Neural progenitor cell (in vitro differentiated cells): ENCODE measurements at places on chromosomes 2 and 18.
A peak's percentile ranks its signal among the peaks of the same experiment; 100 is the strongest.

- DNase-seq, result no peak
Observed at GRCh38 chr2:44143701-44144100, 25.0 kb upstream of the PPM1B start.

- DNase-seq, result no peak
Observed at GRCh38 chr18:67577386-67577785, 60.9 kb upstream of the DSEL start.

DNA sequence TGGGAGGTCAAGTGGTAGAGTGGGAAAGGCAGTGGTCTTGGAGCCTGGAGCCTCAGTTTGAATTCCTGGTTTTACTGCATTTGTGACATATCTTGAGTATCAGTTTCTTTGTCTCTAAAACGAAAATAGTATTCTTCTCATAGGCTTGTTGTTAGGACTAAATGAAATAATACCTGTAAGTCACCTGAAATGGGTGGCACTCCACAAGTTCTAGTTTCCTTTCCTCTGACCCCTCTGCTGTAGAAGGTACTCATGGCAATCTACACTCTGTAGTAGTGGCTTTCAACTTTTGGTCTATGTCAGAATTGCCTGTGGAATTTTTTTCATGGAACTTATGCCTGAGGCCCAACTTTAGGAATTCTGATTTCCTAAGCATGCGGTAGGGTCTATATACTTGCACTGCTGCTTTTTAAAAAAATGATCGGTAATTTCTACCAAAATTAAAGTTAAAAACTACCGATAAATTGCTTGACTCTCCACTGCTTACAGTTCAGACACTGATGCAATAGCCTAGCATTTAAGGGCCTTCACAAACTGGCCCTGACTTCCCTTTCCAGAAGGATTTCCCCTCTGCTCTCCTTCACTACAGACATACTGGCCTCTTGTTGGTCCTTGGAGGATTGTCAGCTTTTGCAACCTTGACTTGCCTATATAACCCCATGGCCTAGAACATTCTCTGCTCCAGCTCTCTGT is 47.2 kb downstream of the PLEK start:
- DNase-seq, result no peak

DNA sequence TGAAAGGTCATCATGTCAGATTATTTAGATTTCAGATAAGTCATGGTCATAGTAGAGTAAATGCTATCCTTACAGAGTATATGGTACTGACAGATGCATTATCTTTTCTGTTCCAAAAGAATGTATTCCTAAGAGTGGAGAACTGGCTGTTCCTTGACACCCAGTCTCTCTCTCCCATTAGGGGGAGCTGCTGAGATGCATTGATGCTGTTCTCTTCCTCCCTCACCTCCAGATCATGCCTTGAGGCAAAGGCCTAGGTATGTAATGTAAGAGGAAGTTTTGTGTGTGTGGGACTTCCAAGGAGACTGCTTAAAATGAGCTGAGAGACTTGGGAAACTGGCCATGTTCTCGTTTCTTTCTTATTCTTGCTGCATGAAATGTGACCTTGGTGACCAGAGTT is 979.5 kb upstream of the CELF4 start:
- DNase-seq, result peak; percentile 37

DNA sequence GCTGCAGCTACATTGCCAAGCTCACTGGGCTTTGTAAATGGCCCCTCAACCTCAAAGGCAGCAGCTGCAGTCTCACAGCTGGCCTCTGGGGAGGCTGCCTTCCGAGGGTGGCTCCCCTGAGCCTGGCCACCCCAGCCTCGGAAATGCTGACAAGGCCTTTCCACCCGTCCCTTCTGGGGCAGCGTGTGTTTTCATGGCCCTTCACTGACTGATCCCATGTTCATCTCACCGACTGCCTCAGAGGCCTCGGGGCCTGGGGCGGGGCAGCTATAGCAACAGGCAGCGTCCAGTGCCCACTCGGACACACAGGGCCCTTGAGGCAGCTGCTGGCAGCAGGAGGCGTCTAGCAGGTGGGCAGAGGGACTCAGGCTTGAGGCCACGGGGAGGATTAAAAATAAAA is 149.7 kb downstream of the GLI2 start:
- DNase-seq, result no peak

DNA sequence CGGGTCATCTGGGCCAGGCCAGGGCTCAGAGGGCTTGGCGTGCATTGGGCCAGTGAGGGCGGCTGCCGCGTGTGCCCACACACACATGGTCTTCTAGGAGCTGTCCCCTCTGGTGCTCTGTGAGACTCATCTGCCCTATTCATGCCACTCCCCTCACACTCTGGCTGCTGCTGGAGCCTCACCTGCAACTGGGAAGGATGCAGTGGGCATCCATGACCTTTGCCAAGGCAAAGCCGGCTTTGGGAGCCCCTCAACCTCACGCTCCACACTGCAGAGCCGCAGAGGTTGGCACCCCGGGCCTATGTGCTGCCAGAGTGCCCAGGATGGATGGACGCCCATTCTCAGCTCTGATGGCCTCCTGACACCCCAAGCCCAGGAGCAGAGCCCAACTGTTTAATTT is 330.2 kb upstream of the SALL3 start:
- DNase-seq, result no peak

DNA sequence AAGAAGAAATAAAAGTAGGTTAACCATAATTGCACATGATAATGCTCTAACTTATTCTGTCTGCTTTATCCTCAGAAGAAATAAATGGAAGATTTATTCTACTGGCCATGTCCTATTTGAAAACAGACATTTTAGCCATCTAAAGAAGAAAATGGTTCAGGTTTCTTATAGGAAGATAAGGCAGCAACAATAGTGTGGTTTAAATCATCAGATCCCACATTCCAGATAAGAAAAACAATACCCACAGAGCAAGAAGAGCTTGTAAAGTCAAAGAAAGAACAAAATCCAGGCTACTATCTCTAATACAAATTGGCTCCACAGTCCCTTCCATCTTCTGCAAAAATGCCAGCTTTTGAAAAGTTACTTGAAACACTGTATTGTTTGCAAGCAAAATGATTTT is 49.3 kb downstream of the L3MBTL4 start:
- no peak for DNase-seq

- no peak for DNase-seq
Observed at GRCh38 chr2:232588031-232588430, 37.5 kb downstream of the EIF4E2 start.

DNA sequence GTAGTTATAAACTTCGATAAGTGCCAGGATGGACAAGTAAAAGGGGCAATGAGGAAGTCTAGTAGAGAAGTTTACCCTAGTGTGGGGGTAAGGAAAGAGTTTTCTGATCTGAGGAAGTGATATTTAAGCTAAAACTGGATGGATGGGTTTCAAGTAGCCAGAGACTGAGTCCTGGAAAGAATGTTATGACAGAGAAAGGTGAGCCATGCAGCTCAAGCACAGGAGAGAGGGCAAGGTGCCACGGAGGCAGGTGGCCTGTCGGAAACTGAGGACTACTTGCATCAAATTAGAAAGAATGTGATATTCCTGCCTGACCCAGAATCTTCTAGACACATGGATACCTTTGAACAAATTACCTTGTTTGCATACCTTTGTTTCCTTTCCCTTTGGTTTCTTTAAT is 26.5 kb downstream of the NMUR1 start:
- DNase-seq, result no peak

DNA sequence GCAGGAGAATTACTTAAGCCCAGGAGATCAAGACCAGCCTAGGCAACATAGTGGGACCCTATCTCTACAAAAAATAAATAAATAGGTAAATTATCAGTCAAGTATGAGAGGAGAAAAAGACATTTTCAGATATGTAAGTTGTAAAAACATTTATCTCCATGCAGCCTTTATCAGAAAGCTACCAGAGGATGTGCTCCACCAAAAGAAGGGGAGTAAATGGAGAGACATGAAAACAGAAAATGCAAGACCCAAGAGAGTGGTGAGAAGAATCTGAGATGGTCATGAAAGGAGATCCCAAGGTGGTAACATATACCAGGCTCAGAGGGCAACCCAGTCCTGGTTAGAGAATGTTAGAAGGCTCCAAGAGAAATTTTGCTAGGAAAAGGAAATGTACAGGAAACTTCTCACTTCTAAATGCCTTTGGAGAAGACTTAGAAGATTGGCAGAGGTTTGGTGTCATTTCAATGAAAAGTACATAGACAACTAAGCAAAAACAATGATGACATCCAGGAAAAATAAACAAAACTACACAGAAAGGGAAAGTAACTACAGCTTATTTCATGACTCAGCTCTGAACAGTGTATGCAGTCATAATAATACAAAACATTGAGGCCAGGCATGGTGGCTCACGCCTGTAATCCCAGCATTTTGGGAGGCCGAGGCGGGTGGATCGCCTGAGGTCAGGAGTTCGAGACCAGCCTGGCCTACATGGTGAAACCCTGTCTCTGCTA is 19.5 kb downstream of the CIB4 start:
- DNase-seq, result no peak

GRCh38 chr2:28445448-28446258 is 50.2 kb upstream of the PLB1 start:
- no peak for DNase-seq

DNA sequence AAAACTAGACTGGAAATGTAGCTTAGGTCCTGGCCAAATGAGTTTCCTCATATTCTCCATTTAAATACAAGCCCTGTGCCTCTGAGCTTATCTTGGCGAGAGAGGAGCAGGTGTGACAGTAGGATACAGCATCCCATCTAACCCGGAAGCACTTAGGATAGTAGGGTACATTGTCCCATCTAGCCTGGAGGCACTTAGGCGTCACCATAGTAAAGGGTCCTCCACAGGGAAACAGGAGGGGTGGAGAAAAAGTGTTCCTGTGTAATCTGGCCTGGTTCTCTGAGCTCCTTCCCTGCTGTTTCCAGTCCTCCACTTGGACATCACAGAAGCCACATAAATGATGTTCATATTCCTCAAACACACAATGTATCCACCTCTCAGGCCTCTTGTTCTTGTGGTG is 301.4 kb downstream of the GALR1 start:
- DNase-seq, result no peak

DNA sequence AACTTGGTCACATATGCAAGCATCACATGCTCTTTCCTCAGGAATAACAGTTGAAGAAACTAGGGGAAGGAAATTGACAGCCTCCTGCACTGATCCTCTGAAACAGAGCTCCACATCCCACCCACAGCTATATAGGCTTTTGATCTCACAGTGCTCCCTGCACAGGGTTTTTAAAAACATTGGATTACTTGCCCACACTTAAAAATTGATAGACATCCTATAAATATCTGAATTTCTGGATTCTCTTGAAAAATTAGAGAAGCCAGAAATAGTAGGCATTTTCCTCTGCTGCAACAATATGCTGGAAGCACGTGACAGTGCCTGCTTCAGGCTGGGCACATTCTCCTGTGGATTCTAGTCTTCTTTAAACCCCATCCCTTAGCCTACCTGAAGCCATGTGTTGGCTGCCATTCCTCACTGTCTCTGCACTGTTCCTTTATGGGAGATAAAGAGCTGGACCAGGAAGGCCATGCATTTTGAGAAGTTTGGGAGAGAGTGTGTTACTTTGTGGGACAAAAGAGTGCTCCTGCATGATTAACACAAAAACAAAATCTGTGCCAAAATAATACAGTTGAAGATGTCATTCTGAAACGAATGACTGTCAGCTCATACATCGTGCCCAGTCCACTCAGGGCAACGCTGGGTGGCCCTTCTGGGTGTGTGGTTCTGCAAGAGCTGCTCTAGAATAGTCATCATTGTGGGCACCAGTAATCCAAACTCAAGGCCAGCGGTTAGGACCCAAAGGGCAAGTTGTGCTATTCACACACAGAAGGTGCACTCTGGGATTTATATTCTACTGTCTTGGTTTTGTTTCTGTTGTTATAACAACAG is 59.8 kb downstream of the GYPC start:
- no peak for DNase-seq

- DNase-seq, result no peak
Observed at GRCh38 chr18:59842947-59843346, 56.8 kb upstream of the PMAIP1 start.

DNA sequence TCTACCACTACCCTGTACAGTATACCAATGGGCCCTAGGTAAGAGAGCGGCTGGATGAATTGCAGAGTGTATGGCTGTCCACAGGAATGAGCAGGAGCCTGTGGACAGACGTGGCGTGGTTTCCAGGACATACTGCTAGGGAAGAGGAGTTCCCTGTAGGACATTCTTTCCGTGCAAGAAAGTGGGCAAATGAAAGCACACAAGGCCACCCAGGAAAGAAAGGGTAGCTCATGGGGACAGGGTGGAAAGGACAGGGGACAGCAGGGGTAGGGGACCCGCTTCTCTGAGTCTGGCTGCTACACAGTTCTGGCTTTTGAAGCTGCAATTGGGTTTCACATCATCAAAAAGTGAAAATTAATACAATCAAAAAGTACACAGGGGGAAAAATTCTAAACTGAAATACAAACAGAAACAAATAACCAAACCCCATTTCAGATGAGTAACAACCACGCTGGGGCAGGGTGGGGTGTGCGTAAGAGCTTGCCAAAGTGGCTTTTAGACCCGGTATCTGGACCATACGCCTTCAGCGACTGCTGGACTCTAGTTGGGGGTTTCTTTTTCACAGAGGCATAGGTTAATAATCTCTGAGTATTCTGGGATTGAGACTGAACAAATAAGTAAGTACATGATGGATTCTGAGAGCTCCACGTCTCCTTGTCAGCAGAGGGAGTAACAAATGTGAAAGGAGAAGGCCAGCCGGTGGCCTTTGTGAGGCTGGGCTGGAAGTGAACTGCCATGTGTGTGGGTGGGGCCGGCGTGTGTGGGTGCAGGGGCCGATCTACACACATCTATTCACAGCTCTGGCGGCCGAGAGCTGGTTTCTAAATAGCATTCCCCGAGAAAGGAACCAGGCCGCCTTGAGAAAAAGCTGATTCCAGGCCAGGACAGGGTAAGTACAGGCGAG is 84.0 kb downstream of the HDAC4 start:
- no peak for DNase-seq

DNA sequence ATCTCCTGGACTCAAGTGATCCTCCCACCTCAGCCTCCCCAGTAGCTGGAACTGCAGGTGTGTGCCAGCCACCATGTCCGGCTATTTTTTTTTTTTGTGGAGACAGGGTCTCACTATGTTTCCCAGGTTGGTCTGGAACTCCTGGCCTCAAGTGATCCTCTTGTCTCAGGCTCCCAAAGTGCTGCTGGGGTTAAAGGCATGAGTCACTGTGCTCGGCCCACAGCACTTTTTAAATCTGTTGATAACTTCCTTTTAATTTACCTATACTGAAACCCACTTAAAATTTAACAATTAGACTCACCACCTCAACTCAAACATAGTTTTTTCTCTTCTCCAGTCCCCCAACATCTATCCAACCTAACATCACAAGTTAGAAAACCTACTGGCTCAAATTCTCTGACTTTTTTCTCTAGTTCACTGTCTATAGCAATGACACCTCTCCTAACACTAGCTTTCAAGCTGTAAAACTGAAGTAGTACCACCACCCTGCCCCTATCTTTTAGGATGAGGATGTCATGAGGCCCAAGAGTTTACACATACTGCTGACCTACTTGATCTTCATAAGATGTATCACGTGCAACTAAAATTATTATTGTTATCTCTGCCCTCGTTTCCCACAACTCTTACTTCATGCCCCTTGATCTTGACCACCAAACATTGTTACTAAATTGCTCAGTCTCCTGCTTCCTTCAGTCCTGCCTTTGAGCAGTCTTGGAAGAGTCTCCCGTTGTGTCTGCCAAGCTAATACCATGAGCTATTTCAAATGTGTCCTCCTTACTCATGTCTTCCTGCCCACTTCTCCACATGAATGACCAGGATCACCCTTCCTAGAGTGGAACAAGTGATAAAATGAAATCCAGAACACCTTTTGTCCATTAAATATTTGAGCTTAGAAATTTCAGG is 142.3 kb upstream of the ZFP36L2 start:
- no peak for DNase-seq
